Activated CD4-positive, CD25-positive, alpha-beta regulatory T cell treated with anti-CD3 and anti-CD28 coated beads, Interleukin-2, amount 50 U/mL, for 24 hours (primary cell): ENCODE measurements at places on chromosomes 11 and 22.

DNA sequence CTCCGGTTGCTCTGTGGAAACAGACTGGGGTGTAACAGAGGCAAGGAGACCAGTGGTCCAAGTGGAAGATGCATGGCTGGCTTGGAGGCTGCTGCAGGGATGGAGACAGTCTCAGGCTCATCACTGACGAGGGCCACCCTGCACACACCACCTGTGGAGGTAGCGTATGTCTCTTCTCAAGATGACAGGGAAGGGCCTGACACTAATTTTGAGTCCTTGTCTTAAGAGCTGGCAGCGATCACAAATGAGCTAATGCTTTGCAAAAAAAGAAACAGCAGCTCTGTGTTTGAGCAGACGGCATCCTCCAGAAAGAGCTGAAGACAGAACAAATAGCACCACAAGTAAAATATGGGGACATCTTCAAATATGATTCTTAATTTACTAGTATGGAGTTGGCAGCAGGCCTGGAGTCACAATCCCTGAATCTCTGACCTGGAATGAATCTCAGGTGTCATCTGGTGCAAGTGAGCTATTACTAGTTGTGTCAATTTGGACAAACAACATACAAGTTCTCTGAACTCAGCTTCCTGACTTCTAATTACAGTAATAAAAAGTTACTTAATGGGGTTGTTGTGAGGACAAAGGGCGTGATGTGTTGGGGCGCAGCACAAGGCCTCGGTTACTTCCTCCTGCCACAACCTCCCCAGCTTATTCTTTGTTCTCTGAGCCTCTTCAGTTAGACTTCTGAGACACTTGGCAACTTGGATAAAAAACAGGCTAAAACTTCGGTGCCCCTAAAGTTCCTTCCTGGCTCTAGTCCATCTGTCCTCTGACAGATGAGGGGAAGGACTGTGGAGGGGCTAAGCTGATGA, 95.2 kb upstream of the BID start:
- no peak for ATAC-seq

DNA sequence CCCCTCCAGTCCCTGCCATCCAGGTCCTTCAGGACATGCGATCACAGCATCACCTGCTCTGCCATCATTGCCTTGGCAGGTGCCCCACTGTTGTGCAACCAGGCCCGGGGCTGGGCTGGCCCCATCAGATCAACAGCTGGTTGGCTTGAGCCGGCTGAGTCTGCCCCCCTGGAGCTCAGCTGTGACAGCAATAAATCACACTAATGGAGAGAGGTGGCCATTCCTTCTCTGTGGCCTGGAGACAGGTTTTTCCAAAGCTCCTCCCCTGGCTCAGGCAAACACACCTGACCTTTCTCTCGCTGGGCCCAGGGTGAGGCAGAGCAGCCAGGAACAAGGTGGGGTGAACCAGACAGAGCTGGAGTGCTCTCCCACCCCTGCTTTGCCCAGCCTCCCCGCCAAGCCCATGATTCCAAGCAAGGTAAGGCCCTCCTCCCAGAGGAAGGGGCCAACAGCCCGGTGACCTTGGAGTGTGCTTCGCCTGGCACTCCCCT, 8.9 kb upstream of the FXYD2 start:
- ATAC-seq, result no peak

DNA sequence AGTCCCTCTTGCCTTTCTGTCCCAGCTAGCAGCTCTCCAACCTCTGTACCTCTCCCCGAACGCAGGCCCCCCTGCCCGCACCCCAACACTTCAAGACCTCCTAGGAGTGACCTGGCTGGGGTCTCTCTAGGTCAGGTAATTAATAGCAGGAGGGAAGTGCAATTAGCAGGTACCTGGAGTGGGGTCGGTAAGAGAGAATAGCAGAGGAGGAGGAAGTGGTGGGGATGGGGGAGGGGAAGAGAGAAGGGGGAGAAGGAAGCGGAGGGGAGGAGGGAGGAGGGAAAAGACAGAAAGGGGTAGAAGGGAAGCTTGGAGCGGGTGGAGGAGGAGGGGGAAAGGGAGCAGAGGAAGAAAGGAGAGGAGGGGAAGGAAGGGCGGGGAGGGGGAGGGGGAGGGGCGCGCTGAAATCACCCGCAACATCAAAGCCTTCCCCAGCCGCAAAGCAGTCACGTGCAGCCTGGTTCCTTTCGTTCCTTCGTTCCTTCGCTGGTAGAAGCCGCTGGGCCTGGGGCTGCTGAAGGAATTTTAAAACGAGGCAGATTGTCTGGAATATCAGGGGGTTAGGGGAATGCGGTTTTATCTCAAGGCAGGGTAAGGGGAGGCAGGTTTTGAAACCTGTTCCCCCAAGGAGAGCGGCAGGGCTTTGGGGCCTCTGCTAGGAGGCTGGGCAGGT, 29.3 kb upstream of the TCF20 start:
- no peak for ATAC-seq

- peak; percentile 56 for ATAC-seq
Measured at GRCh38 chr11:58659404-58659803, 36.9 kb downstream of the CNTF start.

GRCh38 chr11:74871037-74871436, 77.9 kb downstream of the XRRA1 start:
- no peak for ATAC-seq

- no peak for ATAC-seq
Measured at GRCh38 chr11:8030526-8031247, 43.5 kb downstream of the EIF3F start.

DNA sequence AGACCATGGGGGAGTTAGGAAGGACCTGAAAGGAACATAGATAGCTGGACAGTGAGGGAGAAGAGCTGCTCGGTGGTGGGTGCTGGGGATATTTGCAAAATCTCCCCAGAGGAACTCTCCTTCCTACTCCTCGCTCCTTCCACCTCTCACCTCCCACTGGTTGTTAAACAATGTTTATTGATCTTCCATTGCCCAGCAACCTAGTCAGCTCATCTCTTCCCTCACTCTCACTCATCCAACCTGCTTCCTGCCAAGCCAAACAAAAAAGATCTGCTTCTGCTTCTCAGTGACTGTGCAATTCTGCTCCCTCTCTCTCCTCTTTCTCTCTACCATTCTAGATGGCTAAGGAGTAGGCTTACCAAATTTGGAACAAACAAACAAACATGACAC, 115.0 kb downstream of the SLC1A2 start:
- no peak for ATAC-seq

DNA sequence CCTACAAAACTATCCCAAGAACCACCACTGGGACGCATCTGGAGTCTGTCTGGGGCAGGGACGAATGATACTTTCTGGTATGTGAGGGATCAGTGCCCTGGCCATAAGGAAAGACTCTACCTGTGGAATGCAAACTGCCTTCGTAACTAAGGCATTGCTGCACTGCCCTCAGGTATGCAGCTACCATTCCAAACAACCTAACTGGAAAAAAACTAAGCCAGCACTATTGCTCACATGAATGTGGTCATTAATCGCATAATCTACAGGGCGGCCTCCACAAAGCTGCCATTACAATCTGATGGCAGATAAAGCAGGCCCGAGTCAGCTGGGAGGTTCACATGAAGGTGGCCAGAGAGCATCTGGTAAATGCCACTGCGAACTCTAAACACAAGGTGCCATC, 3.9 kb downstream of the PACSIN2 start:
- ATAC-seq, result no peak

- no peak for ATAC-seq
Measured at GRCh38 chr22:48052621-48052890, 1290.1 kb downstream of the TBC1D22A start.

GRCh38 chr22:47495110-47495509, 732.7 kb downstream of the TBC1D22A start:
- peak; percentile 28 for ATAC-seq

- ATAC-seq, result peak; percentile 20
Measured at GRCh38 chr22:37059876-37060449, 8.4 kb downstream of the KCTD17 start.

DNA sequence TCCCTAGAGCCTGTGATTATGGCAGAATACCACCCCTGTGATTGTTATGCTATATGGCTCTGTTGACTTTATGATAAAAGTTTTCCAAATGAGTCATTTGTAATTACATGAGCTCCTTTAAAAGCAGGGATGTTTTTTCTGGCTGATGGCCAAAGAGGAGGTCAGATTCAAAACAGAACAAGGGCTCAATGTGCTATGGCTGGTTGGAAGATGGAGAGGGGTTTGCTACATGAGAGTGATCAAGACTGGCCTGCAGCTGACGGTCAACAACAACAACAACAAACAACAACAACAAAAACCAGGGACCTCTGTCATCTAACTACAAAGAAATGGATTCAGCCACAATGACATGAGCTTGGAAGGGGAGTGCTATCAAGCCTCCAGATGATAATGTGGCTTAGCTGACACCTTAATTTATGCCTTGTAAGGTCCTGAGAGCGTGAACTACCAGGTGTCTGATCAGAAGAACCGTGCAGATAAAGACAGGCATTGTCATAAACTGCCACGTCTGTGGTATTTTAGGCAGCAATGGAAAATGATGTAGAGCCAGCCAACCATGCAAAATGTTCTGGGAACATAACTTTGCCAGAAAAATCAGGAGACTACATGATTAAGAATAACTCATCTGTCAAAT, 47.2 kb downstream of the PIWIL3 start:
- no peak for ATAC-seq

DNA sequence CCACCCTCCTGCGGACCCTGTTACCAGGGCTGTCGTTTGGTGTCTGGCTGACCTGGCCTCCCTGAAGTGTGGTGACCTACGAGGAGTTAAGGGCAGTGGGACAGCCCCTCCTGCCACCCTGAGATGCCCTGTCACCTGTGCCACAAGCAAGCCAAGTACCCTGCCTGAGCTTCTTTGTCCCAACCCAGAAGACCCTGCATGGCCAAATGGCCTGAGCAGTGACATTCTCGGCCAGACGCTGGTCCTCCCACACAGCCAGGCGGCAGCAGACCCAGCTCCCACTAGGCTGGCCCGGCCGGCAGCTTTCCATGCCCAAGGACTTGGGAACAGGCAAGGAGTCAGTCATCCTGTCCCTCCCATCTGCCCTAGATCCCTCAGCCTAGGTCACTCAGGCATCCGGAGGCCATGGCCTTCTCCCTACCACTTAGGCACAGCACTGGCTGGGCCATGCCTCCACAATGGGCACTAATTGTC, 7.6 kb downstream of the ARVCF start:
- ATAC-seq, result no peak

GRCh38 chr11:69220561-69221051, 64.9 kb downstream of the SMIM38 start:
- ATAC-seq, result no peak

DNA sequence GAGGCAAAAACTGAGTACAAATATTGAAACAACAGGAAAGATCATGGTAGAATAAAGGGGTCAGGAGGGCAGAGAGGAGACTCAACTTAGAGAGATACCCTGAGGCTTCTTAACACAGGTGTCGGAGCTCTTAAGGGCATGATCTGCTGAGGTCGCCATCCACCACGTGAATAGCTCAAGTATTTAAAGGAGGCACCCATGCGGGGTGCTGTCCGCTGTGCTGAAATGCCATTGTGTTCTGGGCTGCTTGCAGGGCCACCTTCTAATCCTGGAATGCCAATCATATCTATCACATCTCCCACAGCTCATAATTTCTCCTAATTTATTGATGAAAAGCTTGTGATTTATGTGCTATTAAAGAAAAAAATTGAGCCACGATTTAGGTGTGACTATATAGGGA, 90.2 kb downstream of the SEZ6L start:
- no peak for ATAC-seq

DNA sequence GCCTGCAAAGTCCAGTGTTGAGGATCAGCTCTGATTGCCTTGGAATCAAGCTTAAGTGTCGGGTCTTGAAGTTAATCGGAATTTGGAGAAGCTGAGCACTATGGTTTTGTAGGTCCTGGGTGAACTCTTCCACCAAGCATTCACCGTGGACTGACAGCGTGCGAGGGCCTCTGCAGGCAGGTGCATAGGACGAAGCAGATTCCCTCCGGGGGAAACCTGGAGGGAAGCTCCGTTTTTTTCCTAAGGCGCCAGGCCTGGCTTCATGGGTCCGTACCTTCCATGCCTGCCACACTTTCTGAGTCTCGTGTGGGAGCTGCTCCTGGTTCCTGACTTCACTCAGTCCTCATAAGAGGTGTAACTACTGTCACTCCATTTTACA, 170.1 kb downstream of the CRYBB2 start:
- ATAC-seq, result no peak

DNA sequence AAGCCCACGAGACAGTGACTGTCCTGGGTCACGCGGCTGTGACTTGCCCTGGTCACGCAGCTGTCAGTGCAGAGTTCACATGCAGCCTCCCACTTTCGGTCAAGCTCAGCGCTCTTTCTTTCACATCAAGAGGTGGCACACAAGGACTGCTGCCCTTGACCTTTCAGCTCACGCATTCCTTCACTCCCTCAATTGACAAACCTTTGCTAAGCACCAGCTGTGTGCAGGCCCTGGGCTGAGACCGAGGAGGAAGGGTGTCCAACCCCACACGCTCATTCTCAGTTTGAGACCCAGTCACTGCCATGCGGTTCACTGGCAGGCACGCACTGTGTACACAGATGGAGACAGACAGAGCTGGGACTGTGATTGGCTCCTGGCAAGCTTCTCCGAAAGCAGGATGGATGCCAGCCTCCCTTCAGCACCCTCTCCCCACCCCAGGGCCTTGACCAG, 70.3 kb downstream of the SCUBE1 start:
- ATAC-seq, result no peak

DNA sequence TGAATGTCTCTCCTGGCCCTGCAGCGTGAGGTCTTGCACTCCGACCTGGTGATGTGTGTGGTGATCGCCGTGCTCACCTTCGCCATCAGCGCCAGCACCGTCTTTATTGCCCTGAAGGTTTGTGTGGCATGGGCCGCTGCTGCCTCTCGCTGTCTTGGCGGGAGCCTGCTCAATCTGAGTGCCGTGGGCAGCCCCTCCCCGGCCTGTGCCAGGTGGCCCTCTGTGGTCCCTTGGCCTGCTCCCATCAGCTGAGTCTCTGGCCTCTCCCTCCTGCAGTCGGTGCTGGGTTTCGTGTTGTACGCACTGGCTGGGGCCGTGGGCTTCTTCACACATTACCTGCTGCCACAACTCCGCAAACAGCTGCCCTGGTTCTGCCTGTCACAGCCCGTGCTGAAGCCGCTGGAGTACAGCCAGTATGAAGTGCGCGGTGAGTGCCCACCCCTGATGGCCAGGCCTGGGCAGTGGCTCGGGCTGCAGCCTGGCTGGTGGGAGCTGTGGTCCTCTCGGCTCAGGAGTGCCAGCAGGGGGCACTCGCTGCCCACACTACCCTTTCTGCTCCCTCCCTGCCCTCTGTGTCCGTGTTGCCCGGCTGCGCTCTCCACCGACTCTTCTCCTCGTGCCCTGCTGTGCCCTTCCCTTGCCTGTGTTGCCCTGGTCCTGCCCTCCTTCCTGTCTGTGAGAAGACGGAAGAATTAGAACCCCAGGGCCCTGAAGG, 10.2 kb downstream of the PCNX3 start:
- ATAC-seq, result peak; percentile 81

GRCh38 chr22:49209452-49210195, 618.0 kb downstream of the BRD1 start:
- ATAC-seq, result no peak
